NCI-H187 (cell line): ENCODE measurements at places on chromosomes 13 and 19.

GRCh38 chr13:46126056-46126455 is 21.2 kb upstream of the CPB2 start:
- no peak for DNase-seq

DNA sequence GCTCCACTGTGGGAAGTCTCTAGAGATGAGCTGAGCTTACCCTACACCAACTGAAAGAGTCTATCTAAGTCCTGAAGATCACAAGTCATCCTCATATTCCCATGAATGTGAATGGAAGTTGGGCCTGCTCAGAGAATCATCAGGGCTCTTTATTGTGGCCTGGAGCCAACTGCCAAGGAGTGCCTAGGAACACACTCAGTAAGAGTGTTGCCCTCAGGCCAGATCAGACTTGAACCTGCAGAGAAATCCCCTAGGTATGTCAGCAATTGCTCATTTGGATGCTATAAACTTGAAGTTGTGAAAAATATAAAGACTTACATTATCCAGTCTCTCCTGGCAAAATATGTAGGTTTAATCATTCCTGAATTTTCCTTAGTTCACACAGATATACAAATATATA is 1070.2 kb downstream of the EFNB2 start:
- DNase-seq, result no peak

DNA sequence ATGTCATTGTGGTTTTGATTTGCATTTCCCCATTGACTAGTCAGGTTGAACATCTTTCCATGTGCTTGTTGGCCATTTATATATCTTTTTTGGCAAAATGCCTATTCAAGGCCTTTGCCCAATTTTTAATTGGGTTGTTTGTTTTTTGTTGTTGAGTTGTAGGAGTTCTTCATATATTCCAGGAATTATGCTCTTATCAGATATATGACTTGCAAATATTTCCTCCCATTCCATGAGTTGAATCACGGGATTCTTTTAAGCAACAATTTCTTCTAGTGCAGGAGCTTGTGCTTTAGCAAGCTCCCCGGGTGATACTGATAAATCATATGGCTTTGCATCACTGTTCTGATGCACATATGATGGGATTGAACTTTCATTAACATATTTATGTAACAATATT is 47.0 kb upstream of the FLT1 start:
- DNase-seq, result no peak

DNA sequence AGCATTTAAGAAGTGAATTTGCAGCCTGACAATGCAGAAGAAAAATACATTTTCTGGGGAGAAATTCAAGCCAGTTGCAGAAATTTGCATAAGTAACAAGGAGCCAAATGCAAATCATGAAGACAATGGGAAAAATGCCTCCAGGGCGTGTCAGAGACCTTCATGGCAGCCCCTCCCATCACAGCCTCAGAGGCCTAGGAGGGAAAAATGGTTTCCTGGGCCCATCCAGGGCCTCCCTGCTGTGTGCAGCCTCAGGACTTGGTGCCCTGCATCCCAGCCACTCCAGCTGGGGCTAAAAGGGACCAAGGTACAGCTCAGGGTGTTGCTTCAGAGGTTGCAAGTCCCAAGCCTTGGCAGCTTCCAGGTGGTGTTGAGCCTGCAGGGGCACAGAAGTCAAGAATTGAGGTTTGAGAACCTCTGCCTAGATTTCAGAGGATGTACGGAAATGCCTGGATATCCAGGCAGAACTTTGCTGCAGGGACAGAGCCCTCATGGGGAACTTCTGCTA is 16.7 kb upstream of the ITM2B start:
- no peak for DNase-seq

DNA sequence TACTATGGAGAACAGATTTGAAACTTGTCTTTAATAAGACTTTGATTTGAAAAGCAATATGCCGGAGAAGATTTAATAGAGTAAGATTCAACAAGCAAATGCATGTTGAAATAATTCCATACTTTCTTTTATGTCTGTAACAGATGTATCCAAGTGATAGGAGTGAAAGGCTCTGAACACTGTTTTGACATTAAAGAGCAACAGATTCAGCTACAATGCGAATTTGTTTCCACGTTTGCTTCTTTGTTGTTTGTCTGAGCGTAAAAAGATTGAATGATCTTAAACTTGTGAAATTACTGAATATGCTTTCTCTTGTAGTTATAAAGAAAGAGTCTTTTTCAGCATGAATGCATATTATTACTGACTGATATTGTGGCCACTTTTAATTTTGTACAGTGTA is 2612.9 kb downstream of the PCDH9 start:
- no peak for DNase-seq

DNA sequence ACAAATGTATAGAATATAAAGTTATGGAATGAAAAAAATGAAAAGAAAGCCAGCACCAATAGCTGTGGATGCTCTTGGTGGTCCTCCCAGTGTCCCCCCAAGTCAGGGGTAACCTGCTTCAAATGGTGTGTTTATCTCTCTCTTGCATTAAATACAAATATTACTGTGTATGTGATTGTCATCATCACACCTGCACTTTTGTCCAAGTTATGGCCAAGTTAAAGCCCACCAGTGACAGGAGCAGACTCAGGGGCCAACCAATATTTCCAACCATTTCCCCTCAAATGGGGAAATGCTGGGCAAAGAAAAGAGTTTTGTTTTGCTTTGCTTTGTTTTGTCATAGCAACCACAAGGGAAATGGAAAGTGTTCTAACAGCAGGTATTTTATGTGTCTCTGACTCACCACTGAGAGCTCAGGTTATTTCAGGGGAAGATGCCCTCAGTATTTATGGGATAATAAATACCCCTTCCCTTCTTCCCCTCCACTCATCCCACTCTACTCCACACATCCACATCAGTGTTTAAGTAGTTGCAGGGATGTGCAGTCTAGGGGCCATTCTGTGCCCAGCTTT is 133.6 kb downstream of the COL4A1 start:
- DNase-seq, result no peak

- no peak for DNase-seq
Measured at GRCh38 chr13:30172593-30173302, 134.6 kb downstream of the KATNAL1 start.

- no peak for DNase-seq
Measured at GRCh38 chr19:30056580-30056979, 114.5 kb downstream of the URI1 start.

DNA sequence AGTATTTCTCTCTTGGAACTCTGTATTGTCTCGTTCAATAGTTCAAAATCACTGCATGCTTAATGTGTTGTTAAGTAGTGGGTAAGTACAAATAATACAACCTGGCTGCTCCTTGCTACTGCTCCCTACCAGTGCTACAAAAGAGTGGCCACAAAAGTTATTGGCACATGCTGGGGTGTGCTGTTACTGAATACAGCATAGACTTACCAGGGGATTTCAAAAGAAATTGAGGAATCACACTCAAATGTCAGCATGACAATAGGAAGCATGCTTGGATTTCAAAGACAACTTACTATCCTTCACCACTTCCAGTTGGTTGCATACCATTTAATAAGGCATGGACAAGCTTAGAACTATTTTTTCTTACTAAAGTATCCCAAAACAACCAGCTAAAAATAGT is 1041.3 kb upstream of the SPRY2 start:
- DNase-seq, result no peak

DNA sequence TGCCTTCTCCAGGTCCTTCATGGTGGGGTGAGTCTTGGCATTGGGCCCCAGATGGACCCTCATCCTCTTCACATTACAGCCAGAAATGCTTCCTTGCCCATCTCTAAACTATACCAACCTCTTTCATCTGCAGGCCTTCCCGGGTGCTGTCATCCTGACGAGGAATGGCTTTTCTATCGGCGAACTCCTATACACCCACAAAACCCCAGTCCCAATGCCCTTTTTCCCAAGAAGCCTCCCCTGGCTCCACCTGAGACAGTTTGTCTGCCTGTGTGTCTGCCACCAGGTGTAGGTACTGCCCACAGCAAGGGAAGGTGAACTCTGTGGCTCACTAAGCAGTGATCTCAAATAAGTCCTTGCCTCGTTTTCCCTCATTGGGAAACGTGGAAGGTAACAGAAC is 55.3 kb downstream of the PTPRS start:
- DNase-seq, result no peak

DNA sequence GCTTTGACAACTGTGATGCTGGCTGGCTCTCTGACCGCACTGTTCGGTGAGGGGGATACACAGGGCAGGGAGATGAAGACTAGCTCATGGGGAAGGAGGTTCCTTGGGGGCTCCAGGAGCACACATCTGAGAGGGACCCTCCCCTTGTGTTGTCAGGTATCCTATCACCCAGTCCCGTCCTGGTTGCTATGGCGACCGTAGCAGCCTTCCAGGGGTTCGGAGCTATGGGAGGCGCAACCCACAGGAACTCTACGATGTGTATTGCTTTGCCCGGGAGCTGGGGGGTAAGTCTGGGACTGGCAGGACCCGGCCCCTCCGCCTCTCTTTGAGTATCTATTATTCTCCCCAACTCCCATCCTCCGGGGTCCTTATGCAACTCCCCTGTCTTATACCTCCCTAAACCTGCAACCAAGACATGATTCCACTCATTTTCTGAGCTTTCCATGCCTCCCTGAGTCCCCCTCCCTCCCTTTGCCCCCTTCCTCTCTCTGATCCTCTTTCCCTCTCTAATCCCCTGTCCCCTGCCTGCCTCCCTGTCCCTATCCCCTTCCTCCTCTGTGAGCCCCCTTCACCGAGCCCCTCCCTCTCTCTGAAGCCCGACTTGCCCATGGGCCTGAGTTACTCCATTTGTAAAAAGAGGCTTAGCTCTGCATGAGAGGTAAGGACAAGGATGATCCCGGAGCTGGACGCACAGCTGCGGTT is 12.5 kb downstream of the NCAN start:
- DNase-seq, result no peak

GRCh38 chr13:74669149-74669548 is 534.9 kb upstream of the KLF12 start:
- DNase-seq, result no peak

DNA sequence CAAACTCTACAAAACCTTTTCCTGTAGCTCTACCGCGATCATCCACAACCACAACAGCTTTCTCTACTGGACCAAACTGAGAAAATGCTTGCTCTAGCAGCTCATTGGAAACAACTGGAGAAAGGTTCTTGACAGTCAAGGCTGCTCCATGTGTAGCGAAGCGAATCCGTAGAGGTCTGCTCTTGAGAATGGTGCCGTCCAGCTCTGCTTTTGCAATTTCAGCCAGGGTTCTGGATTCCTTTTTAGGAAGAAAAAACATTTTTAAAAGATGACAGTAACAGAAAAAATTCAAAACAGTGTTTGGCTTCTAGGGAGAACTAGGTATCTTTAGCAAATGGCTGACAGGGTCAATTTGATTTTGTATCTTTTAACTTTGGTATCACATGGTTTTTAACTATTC is 10.4 kb downstream of the PSPC1 start:
- DNase-seq, result no peak

- DNase-seq, result no peak
Measured at GRCh38 chr13:34943436-34944273, 1.6 kb downstream of the NBEA start.

GRCh38 chr13:64871742-64872141 is 2358.4 kb downstream of the PCDH9 start:
- DNase-seq, result no peak

GRCh38 chr13:66273011-66273410 is 957.1 kb downstream of the PCDH9 start:
- DNase-seq, result no peak

- no peak for DNase-seq
Measured at GRCh38 chr13:39350461-39350881, 252.5 kb downstream of the LHFPL6 start.

DNA sequence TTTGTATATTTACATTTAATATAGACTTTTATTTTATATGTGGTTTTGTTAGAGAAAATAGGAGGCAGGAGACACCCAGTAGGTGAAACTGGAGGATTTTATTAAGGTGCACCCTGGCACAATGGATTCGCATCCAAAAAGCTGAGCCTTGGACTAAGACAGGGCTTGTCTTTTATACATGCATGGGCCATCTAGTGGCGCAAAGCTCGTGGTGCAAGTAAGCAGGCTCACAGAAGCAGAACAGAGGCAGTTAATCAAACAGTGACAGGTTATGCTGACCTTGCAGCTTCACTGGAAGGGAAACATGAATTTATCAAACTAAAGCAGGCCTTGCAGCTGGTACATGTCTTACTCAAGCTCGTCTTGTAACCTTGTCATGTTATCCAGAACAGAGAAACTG is 58.8 kb upstream of the ZNF681 start:
- DNase-seq, result no peak

- DNase-seq, result no peak
Measured at GRCh38 chr19:55246462-55247451, 12.1 kb downstream of the PPP6R1 start.

- no peak for DNase-seq
Measured at GRCh38 chr13:113579686-113580085, 4.9 kb upstream of the TFDP1 start.

DNA sequence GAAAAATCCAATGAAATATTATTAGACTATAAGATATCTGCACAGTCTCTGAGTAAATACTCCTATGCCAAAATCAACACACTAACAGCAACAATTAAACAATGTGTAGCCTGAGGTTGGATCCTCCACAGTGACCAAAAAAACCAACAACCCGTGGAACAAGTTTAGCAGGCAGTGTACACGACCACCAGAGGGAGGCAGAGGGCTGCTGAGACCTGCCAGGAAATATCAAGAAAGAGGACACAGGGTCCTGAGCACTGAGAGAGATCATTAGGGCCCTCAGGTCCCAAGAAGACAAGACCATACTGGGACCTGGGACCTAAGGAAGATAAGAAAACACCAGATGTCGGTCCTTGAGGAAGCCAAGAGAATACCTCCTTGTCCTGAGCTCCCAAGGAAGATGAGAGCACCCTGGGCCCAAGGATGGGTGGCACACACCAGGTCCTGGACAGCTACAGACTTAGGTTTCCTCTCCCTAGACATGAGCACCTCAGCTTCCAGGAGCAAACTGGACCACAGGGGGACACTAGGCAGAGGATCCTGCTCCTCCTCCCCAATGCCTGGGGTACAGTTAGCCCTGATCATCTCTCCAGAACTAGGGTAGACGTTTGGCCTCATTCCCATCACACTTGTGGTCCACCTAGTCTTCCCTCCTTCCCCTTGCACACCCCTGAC is 822 bp upstream of the ZNF274 start:
- no peak for DNase-seq

GRCh38 chr19:4653793-4654436 is 14.6 kb downstream of the TNFAIP8L1 start:
- no peak for DNase-seq

DNA sequence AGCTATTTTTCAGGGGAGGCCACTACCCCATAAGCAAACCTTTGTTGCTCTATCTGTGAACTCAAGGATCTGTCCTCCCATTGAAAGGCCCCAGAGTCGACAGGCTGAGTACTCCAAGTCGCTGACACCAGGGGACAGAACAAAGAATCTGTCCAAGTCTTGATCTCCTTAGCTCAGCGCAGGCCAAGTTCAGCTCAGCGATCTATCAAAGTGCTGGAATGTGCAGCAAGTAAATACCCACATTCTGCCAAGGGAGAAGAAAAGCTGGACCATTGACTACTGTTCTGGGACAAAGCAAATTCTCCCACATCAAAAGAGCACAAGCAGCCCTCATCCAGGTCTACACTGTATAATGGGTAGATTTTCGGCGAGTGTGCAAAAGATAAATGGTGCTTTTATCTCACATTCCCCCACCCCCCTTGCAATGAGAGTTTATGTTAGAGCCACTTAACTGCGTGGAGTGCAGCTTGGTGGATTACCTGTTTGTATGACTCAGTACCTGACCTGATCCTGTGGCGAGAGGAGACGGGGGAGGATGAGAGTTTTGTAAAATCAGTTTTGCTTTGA is 391.7 kb upstream of the SGCG start:
- DNase-seq, result no peak

GRCh38 chr19:10920288-10920655 is 8.2 kb downstream of the YIPF2 start:
- DNase-seq, result no peak

GRCh38 chr13:34167347-34167746 is 349.4 kb downstream of the RFC3 start:
- DNase-seq, result no peak

GRCh38 chr19:4375164-4376027 is 25.0 kb downstream of the SH3GL1 start:
- DNase-seq, result no peak
